Spleen (tissue), 13 donors: ENCODE measurements at places on chromosomes 16 and 17. TPM values are rescaled to one million over a fixed set of nuclear protein-coding genes. Genes with fewer than 3 reads are reported as not detected.

ORAI3 gene
- 26.4 TPM for total RNA-seq

DNA sequence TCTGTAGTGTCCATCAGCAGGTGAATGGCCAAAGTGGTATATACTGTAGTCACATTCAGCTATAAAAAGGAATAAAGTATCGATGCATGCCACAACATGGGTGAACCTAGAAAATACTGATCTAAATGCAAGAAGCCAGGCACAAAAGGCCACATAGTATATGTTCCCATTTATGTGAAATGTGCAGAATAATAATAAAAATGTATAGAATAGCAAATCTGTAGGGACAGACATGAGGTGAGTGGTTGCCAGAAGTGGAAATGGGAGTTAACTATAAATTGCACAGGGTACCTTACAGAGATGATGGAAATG lies 23.1 kb downstream of the DBNDD1 start:
- H3K27me3 ChIP-seq, result no peaks in the 10 kb centered on the region
- peak overlapping the region; percentile 84 for H3K27ac ChIP-seq
- H3K36me3 ChIP-seq, result peaks cover 89% of the 10 kb centered on the region
- DNase-seq, result no peak

GRCh38 chr17:81510785-81511553 lies 1.6 kb downstream of the ACTG1 start:
- peaks cover 68% of the 10 kb centered on the region for H3K4me1 ChIP-seq
- H3K36me3 ChIP-seq, result peaks cover 36% of the 10 kb centered on the region
- no peaks in the 10 kb centered on the region for H3K27me3 ChIP-seq
- peak; percentile 89 for DNase-seq
- peak overlapping the region; percentile 100 for H3K27ac ChIP-seq

MYH11 gene
- total RNA-seq, result 59.0 TPM

KRTAP3-1 gene
- total RNA-seq, result not detected

HSD11B2 gene
- 4.4 TPM for total RNA-seq

DNA sequence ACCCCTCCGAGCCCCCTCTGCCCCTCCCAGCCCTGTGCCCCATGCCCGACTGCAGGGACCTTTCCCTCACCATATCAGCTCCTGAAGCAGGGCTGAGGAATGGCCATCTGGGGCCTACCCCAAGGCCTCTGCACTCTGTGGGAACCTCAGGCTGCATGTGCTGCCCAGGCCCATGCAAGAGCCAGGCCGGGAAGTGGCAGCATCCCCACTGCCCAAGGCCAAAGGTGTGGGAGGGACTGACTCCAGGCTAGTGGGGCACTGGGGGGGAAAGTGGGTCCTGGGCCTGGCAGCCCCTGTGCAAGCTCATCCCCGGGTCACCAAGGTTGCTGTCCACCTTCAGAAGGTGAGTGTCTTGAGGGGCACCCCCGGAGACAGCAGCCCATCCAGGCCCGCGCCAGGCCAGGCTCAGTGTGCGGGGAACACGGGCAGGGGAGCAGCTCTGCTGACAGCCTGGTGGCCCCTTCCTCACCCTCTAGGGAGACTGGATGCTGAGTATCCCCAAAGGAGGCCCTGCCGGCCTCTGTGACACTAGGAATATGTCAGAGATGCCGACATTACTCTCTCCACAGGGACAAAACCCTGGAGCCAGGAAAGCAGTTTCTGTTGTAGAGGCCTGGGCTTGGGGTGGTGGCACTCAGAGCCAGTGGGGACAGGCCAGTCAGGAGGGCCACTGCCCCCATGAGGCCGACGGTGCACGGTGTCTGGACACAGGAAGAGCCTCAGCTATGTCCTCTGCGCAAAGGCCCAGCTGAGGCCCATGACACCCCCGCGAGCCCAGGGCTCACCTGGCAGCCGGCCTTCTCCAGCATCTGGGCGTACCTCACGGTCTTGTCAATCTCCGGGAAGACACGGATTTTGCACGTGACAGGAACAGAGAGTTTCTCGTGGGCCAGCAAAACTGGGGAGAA lies 3.3 kb downstream of the DUS1L start:
- H3K27ac ChIP-seq, result no peak overlapping the region
- peak; percentile 67 for DNase-seq
- no peak overlapping the region for H3K4me3 ChIP-seq
- no peaks in the 10 kb centered on the region for H3K27me3 ChIP-seq
- peaks cover 34% of the 10 kb centered on the region for H3K4me1 ChIP-seq
